ENCODE measurements at places on chromosomes 7 and 10.

GRCh38 chr10:26216585-26217395 lies at the start of gene GAD2:
Gene GAD2 (plus strand): TSS chr10:26216774. CDS start chr10:26216810, 36 bp downstream.
- no peak for DNase-seq

DNA sequence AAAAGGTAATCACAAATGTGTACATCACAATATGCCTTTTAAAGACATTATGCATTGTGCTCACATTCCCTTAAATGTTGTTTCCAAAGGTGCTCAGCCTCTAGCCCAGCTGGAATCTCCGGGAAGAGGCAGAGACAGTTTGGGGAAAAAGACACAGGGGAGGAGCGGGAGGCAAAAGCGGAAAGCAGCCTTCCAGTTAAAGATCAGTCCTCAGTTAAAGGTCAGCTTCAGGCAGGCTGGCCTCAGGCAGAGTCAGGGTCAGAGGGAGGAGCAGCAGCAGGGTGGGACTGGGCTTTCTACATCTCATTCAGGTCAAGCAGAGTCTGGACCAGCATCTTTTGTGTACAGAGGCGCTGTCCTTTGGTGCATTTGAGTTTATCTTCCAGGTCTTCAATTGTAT lies 18.6 kb downstream of the ST7 start:
- DNase-seq, result no peak

- no peak for DNase-seq
Observed at GRCh38 chr7:31019509-31019908, 32.6 kb upstream of the ADCYAP1R1 start.

GRCh38 chr10:109207361-109207760 lies 716.0 kb downstream of the XPNPEP1 start:
- no peak for DNase-seq

- DNase-seq, result no peak
Observed at GRCh38 chr7:44264221-44264931, 61.0 kb downstream of the CAMK2B start.

DNA sequence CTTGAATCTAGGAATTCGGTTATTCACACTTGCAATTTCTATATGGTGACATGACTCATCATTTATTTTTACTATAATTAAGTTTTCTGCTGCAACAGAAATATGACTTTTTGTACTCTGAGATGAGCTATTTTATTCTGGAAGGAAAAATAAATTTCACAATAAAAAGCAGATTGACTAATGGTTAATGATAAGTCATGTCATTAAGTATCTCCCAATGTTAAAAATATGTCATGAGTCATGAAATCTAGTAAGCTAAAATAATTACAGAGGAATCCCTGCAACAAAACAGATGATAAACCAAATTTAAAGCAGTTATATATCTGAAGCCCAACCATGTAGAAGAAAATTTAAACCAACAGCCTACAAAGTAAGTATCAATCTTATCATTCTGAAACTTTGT lies 149.2 kb downstream of the CACNA2D1 start:
- DNase-seq, result no peak

DNA sequence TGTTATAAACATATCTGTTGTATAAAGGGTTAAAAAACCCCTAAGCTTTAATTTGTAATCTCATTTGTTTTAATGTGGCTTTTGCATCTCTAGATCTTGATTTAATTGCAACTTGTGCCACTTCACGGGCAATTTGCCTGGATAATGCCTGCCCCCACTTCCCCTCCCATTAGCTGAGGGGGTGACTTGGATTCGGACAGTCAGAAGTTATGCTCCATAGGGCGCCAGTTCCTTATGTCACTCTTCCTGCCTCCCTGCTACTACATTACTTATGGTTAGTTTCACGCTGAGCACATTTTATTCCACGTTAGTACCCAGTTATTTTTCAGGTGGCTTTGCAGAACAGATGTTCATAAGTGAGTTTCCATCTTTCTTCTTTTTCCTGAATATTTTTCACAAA lies 1015.2 kb upstream of the PHF14 start:
- DNase-seq, result no peak

DNA sequence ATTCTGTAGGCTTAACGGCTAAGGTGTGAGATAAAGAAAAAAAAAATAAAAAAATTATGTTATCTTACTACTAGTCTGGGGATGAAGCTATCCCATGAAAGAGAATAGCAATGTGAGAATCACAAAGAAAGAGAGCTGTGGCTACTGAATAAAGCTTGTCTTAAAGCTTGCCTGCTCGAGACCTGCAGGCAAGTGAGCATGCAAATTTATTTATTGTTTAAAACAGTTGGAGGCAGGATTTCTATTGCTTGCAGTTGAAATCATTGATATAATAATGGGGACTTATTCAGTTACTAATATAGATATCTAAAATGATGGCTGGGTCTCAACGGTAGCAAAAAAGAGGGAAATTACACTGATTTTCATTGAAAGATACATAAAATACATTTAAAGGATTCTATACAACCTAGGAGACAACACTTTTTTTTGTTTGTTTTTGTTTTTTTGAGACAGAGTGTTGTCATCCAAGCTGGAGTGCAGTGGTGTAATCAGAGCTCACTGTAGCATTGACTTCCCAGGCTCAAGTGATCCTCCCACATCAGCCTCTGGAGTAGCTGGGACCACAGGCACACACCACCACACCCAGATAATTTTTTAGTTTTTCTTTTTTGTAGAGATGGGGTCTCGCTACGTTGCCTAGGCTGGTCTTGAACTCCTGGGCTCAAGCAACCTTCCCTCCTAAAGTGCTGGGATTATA lies 144.5 kb upstream of the FEZF1 start:
- DNase-seq, result no peak

- no peak for DNase-seq
Observed at GRCh38 chr10:15163253-15163828, 5.2 kb downstream of the NMT2 start.

- no peak for DNase-seq
Observed at GRCh38 chr10:19935176-19935575, 118.9 kb downstream of the PLXDC2 start.

GRCh38 chr7:36905841-36906240 lies 181.5 kb upstream of the AOAH start:
- no peak for DNase-seq

GRCh38 chr7:26182706-26183105 lies 17.8 kb downstream of the HNRNPA2B1 start:
- no peak for DNase-seq

DNA sequence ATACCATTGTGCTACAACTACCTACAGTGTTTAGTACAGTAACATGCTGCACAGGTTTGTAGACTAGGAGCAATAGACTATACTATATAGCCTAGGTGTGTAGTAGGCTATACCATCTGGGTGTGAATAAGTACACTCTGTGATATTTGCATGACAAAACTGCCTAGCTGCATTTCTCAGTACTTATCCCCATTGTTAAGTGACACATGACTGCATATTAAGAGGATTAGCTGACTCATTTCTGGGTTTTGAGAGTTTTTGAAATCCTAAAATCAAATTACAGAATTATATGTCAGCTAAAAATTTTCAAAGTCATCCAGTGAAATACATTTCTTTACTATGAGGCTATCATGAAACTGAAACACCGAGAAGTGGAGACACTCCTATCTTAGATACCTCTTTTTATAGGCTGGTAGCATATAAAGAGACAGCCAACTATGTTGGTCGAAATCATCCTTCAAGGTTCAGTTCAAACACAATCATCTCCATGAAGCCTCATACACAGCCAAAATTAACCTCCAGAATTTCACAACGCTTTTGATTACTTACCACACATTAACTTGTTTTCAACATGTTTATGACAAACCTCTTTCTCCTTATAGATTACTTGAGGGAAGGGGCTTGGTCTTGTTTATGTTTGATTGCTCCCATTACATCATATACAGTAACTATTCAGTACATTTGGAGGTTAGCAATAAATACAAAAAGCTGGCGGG lies 89.8 kb upstream of the ANK3 start:
- no peak for DNase-seq

GRCh38 chr7:91876391-91877133 lies 3.9 kb downstream of the MTERF1 start:
- DNase-seq, result no peak

GRCh38 chr7:157871681-157872080 lies 534.9 kb downstream of the DNAJB6 start:
- DNase-seq, result no peak

GRCh38 chr10:35433851-35434426 lies 97.6 kb downstream of the CCNY start:
- no peak for DNase-seq

- DNase-seq, result no peak
Observed at GRCh38 chr7:25911738-25912607, 240.0 kb upstream of the NFE2L3 start.

DNA sequence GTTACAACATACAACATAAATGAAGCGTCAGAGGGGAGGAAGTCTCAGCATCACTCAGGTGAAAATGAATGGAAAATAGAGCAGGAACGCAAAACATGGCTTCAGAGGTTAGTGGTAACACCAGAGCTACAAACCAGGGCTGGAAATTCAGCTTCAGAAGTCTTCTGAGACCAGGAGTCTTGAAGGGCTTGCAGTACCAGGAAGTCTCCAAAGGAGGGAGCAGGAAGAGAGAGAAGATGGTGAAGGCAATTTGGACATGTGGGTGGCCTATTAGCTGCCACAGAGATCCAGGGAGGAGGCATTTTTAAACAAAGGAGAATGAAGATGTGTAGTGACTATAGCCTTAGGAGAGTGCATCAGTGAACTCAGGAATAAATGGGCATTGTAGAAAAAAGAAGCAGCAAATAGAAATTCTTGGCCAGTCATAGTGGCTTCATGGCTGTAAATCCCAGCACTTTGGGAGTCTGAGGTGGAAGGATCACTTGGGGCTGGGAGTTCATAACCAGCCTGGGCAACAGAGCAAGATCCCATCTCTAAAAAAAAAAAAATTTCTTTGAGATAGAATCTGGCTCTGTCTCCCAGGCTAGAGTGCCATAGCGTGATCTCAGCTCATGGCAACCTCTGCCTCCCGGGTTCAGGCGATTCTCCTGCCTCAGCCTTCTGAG lies 9.3 kb upstream of the TET1 start:
- peak; percentile 16 for DNase-seq

- DNase-seq, result no peak
Observed at GRCh38 chr7:1810521-1810920, 140.4 kb downstream of the ELFN1 start.

GRCh38 chr7:129778770-129779601 lies 167.5 kb downstream of the NRF1 start:
- DNase-seq, result no peak

DNA sequence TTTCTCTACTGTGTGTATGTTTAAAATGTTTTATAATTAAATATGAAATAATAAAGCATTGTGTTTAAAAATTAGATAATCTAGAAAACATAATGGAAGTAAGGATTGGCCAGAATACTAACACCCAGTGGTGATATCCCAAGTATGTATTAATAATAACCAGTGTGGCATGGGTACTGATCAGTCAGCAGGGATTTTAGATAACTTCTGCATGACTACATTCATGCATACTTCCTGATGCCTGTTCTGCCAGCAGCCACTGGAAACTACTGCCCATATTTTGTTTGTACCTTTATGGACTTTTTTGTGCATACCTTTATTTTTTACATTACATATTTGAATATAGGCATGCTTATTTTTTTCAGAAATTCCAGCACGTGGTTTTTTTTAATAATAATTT lies 156.6 kb upstream of the TMEM196 start:
- DNase-seq, result no peak

GRCh38 chr7:82098414-82098813 lies 328.6 kb upstream of the HGF start:
- DNase-seq, result no peak

GRCh38 chr10:35184527-35185171 lies 58.0 kb downstream of the CREM start:
- DNase-seq, result no peak

- no peak for DNase-seq
Observed at GRCh38 chr10:33122014-33122809, 164.2 kb upstream of the ITGB1 start.

GRCh38 chr7:141497391-141497790 lies 53.8 kb upstream of the AGK start:
- no peak for DNase-seq

GRCh38 chr10:48555310-48556042 lies 49.4 kb downstream of the ARHGAP22 start:
- no peak for DNase-seq

GRCh38 chr10:77391605-77392235 lies 245.9 kb downstream of the KCNMA1 start:
- no peak for DNase-seq

- DNase-seq, result no peak
Observed at GRCh38 chr7:143954135-143954534, 509 bp upstream of the OR2F1 start.

DNA sequence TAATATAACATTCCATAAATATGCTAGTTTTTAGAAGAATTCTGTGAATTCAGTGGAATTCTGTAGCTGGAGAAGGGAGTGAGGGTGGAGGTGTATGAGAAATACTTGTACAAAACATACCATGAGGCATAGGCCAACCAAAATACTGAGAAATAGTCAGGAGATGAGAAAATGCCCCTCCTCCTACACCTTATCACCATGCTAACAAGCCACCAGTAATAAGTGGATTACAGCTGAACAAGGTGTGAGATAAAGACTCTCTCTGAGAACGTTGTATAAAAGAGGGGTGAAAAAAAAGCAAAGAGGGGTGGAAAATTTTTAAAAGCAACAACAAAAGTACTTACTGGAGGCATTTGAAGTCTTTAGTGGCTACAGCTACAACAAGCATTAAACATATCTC lies 90.4 kb upstream of the IGFBP3 start:
- no peak for DNase-seq

DNA sequence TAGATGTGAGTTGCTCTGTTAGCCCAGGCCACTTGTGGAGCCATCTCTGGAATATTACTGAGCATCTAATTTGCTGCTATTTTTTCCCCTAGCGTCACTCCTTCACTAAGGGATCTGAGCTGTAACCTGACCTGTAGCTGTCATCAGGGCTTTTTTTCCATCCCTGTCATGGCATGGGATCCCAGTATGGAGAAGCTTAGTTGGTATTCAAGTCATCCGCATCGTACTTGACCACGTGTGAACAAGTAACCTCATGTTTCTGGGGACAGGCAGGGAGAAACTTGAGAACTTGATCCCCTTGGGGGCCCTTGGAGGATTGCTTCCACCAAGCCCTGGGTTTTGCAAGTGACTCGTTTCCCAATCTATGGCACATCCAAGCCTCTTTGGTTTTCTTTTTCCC lies 474.4 kb upstream of the GALNT17 start:
- no peak for DNase-seq

DNA sequence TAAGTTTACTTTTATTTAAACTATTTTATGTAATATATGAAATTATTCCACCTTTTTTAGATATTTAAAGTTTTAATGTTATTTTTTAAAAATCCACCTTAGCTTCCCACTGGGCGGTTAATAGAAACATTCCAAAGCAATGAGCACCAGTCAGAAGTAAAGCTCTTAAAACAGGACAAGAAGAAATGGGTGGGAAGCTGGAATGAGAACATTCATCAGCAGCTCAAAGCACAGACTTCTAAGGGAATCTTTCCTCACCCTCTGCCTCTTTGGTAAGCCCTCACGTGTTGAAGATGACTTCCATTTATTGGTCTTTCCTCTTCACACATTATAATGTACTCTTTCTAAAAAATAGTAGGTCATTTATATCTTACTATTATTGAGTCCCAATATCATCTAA lies 3.1 kb downstream of the AGMO start:
- no peak for DNase-seq
